ENCODE measurements at places on chromosomes 4 and X. TPM values are rescaled to one million over a fixed set of nuclear protein-coding genes. Genes with fewer than 3 reads are reported as not detected.

GRCh38 chr4:99722006-99722405 is 64.4 kb upstream of the C4orf54 start:
- no peak for DNase-seq
- no peaks in the 10 kb centered on the region for H3K36me3 ChIP-seq
- H3K4me1 ChIP-seq, result peaks cover 41% of the 10 kb centered on the region
- no peak overlapping the region for H3K4me3 ChIP-seq
- no peaks in the 10 kb centered on the region for H3K27me3 ChIP-seq

G6PD gene
- total RNA-seq, result 106 TPM

DNA sequence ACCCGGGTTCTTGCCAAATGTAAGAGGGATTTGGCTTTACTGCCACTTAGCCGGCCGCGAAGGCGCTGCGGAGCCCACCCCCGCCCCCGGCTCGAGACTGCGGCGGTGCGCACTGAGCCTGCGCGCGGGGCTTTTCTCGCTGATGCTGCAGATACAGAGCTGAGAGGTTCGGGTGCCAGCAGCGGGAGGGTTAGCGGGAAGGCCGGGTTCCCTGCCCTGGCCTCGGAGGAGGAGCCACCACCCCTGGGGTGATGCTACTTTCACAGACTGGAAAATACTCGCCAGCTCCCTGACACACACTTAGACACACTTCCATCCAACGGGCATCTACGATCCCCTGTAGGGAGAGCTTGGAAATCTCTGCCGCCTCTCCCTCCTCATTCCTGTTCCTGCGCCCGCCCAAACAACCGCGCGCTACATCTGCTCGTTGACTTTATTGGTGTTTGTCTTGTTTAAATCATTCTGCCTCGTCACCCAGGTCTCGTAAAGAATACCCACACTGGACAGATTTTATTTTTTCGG is 2.1 kb upstream of the PCDH7 start:
- H3K4me1 ChIP-seq, result peaks cover 13% of the 10 kb centered on the region
- no peaks in the 10 kb centered on the region for H3K36me3 ChIP-seq
- peaks cover 8% of the 10 kb centered on the region for H3K27me3 ChIP-seq

GRCh38 chr4:7309181-7309580 is 116.8 kb downstream of the SORCS2 start:
- no peak overlapping the region for H3K4me3 ChIP-seq
- H3K36me3 ChIP-seq, result no peaks in the 10 kb centered on the region
- H3K27me3 ChIP-seq, result no peaks in the 10 kb centered on the region
- no peak overlapping the region for H3K27ac ChIP-seq

GRCh38 chr4:26420438-26420837 is 69.8 kb downstream of the CCKAR start:
- peak; percentile 34 for DNase-seq
- no peaks in the 10 kb centered on the region for H3K27me3 ChIP-seq
- H3K4me1 ChIP-seq, result peaks cover 6% of the 10 kb centered on the region
- H3K27ac ChIP-seq, result no peak overlapping the region
- H3K36me3 ChIP-seq, result peaks cover 13% of the 10 kb centered on the region
- no peak overlapping the region for H3K4me3 ChIP-seq

DNA sequence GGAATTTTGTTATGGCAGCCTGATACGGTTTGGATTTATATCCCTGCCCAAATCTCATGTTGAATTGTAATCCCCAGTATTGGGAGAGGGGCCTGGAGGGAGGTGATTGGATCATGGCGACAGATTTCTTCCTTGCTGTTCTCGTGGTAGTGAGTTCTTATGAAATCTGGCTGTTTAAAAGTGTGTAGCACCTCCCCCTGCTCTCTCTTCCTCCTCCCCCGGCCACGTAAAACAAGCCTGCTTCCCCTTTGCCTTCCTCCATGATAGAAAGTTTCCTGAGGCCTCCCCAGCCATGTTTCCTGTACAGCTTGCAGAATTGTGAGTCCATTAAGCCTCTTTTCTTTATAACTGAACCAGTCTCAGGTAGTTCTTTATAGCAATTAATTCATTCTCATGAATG is 37.9 kb downstream of the SUPT20HL2 start:
- peaks cover 50% of the 10 kb centered on the region for H3K27me3 ChIP-seq
- no peak for DNase-seq
- H3K4me1 ChIP-seq, result no peaks in the 10 kb centered on the region
- H3K27ac ChIP-seq, result no peak overlapping the region
